ENCODE measurements at places on chromosomes 16 and 17. TPM values are rescaled to one million over a fixed set of nuclear protein-coding genes. Genes with fewer than 3 reads are reported as not detected.

Gene MRPL12
- polyA plus RNA-seq: 60.5 TPM

Gene SPATA22
- 0.65 TPM for polyA plus RNA-seq

Gene ZNF469
- polyA plus RNA-seq: 1.8 TPM

Gene TNFSF13
- polyA plus RNA-seq: 12.5 TPM

Gene JUP
- 221 TPM for polyA plus RNA-seq

Gene MARVELD3
- polyA plus RNA-seq: 15.5 TPM

Gene KRTAP1-5
- polyA plus RNA-seq: not detected

Gene KRT35
- polyA plus RNA-seq: not detected

Data from renal cortex interstitium (tissue), 15 donors.